ENCODE measurements at places on chromosomes 3 and 15.

GRCh38 chr15:65979316-65979715, 110.0 kb downstream of the RAB11A start:
- DNase-seq = no peak

DNA sequence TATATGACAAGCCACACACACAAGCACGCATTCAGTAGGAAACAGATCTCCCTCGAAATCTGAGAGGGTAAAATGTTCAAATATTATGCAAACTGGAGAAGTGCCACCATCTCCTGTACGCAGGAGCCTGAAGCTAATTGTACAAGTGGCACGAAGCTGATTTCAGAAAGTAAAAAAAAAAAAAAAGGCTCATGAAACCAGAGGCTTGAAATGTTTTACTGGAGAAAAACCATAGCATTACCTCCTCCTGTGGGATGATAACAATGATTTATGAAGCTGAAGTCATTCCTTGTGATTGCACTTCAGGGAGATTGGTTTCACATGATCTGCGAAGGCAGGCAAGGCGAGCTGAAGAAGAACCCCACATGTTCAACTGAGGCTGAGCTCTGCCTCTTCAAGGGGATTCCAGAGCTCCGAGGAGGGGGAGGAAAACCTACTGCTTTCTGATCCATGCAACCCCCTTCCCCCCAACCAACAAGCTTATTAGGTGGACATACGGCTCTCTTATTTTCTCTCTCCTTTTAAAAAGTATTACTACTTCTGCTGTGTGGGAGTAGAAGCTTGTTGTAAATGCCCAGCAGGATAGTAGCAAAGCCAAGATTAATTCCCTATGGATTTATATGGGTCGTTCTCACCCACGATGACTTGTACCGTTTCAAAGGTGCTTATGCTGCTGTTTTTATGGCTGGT, 101.1 kb downstream of the GREM1 start:
- no peak for DNase-seq

DNA sequence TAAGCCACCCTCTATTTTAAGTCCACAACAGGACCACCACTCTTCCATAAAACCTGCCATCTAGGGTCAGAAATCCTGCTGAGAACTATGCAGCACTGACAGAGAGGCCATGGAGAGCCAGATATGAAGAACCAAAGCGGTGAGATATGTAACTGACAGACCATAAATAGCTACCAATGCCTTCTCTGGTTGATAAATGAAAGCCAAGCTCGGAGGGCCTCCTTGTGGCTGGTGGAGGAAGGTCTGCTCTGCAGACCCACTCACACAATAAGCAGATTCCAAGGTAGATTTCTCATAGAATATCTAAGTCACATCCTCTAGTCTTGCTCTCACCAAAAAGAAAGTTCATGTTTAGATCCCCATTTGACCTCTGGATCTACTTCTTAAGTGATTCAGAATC, 38.9 kb downstream of the RYK start:
- no peak for DNase-seq

DNA sequence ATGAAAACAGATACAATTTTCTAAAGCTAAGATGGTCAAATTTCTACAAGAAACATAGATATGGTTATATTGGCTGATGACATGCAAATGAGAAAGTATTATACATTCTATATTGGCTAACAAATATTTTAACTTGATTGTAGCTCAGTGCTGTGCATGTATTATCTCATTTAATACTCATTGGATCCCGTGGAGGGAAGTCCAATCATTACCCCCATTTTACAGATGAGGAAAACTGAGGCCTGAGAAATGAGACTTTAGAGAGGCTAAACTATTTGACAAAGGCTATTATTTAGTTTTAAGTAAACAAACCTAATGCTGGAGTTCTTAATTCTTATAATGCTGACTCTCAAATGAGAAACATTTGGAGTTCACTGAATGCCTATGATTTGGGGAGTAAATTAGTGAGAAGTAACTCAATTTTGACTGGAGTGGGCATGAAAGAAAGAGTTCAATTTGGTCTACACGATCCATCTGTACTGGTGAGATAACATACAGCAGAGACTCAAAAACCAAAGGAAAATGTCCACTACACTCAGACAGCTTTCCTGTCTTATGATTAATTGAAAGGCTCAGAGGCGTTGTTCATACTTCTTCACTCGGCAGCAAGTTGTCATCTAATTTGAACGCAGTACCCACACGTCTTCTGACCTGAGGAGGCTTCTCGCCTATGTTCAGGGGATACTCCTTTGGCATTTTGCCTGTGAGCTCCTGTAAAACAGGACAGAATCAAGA, 72.2 kb upstream of the LMOD3 start:
- no peak for DNase-seq

DNA sequence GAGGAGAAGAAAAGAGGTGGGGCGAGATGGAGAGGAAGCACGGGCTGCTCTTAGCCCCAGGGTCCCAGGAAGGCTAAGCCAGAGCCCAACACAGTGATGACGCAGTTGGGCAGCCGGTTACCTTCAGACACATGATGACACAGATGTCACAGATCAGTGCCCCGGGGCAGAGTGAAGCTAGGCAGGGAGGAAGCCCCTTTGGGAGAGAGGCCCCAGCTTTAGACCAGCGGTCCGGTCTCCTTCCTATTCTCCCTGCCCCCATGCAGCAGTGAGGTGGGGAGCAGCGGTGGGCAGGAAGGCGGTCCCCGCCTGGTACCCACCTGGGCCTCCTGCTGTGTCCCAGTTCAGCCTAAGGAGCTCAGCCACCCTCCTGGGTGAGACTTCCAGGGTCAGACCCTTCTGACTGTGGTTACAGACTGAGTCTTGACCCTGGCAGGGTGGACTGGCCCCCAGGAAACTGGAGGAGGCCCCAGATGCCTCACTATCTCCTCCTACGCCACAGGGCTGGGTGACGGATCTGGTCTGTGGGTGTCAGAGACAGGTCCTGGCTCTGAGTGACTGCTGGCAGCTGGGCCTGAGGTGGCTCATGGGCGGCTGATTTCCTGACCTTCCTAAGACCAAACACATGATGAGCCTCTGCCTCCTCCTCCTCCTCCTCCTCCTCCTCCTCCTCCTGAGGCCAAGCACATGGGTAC, 38.8 kb upstream of the LINGO1 start:
- DNase-seq = no peak

DNA sequence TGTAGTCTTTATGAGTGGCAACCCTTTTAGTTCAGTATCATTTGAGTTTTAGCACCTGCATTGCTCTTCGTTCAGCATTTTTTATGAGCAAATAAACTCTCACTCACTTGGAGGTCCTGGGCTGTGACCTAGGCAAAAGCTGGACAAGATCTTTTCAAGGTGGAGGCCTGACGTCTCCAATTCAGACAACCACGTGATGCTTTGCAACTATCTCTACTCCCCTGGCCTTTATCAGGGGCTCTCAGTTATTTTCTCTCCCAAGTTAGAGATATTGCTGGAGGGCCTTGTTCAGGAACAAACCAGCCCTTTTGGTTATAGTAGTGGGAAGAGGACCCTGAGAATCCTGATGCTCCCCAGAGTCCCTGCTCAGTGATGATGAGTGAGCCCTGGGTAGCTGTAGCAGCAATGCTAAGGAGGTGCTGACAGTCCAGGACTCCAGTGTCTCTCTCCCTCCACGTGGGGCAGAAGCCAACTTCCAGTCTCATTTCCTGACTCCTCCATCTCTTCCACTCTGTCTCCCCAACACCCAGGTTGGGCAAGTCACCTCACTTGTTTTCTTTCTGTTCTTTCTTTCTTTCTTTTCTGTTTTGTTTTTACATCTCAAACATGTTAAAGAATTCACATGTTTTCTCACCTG, 30.4 kb downstream of the HAPLN3 start:
- no peak for DNase-seq
